T-helper 1 cell (primary cell): ENCODE measurements at places on chromosomes 5 and 9.

DNA sequence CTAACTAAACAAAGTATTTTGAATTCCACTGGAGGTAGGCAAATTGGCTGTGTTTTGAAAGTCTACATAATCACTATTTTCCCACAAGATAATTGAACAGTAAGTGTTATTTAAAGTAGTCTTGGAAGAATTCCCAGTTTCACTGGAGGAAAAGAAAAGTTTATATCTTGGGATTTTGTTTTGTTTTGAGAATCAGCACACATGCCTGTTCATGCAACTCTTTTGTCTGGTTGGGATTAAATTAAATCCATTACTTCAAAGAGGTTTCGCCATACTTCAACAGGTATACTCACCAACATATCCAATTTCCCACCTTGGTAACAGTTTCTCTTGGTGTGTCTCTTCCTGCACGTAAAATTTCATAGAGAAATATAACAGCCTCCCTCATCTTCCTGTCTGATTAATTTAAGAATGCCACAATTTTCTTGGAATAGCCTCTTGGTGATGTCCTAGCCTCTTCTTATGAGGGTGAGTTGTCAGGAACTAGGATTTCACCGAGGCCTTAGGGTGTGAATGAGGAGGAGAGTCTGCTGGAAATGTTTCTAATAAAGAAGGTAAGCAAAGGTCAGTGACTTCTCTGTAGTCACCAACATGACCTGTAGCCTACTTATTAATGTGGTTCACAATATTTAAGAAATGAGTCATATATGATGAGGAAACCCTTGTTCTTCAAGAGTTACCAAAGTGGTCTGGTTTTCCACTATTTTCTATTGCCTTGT is 48.1 kb downstream of the ITGA2 start:
- DNase-seq = no peak

GRCh38 chr5:71939452-71940230 is 167.6 kb upstream of the MAP1B start:
- no peak for DNase-seq

DNA sequence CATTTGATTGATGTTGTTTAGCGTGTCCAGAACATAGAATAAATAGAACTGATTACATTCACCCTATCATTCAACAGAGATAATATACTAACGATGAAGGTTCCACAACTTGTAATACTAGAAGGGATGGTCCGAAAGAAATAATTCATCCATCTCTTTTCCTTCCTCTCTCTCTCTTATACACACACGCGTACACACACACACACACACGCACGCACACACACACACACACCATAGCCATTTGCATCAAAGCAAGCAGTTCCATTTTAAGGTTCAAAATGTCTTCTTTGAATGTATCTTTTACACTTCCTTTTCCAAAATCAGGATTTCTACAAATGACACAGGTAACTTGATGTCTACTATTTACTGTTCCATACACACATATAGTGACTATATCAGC is 887 bp downstream of the GDA start:
- DNase-seq = no peak

GRCh38 chr9:121354141-121354540 is 15.9 kb downstream of the STOM start:
- no peak for DNase-seq

GRCh38 chr5:60507687-60508086 is 192.3 kb downstream of the DEPDC1B start:
- DNase-seq = no peak
